ENCODE measurements at places on chromosomes 7 and 10.

DNA sequence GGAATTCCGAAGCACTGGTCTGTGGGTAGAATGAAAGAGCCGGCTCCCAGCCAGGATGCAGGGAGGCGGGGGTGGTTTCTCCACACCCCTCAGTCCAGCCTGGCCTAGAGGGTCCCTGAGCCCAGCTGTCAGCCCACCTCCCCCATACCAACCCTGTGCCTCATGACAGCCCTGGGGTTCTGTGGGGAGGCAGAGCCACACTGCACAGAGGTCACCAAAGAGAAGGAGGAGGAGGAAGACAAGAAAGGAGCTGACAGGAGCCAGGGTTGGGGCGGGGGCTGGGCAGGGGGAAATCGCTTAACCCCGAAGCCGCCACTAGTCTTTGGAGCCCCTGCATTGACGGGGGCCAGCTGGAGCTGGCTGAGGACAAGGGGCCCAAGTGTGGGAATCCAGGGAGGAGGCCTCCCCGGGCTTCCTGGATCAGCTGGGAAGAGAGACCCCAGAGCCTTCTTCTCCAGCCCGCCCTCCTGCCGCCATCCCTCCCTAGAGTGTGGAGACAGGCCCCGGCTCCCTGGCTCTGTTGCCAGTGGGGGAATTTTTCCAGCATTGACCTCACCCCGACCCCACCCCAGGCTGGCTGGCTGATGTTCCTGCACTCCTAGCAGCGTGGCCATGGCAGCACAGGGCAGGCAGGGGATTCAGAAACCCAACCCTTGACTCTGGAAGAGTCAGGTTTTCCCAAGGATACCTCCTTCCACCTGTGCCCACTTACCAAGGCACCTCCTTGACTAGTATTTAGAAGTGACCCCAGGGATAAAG lies 32.5 kb downstream of the KAZALD1 start:
- DNase-seq, result no peak

GRCh38 chr7:100483722-100484672 lies at the start of gene NYAP1:
TSS of gene NYAP1 (plus strand) at chr7:100483927. CDS start at chr7:100485312, 1,385 bp downstream.
- DNase-seq, result peak; percentile 22

GRCh38 chr10:42883993-42884983 lies 101.7 kb downstream of the BMS1 start:
- no peak for DNase-seq

DNA sequence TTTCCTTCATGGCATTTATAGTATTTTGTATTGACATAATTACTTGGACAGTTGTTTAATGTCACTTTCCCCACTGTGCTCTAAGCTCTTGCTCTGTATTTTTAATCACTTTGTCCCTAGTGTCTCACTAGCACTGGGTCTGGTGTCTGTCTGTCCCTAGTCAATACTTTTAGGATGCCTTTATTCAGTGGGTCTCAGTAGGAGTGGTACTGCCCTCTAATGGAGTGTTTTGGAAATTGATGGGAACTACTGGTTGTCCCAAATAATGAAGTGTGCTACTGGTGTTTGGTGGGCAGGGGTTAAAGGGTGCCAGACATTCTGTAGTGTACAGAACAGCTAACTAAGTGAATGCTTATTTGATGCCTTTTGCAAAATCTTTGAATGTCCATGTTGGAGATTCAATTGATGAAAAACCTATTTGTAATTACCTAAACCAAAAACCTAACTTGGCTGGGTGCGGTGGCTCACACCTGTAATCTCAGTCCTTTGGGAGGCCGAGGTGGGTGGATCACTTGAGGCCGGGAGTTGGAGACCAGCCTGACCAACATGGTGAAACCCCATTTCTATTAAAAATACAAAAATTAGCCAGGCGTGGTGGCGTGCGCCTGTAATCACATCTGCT lies 33.3 kb downstream of the CDK14 start:
- peak; percentile 80 for DNase-seq

DNA sequence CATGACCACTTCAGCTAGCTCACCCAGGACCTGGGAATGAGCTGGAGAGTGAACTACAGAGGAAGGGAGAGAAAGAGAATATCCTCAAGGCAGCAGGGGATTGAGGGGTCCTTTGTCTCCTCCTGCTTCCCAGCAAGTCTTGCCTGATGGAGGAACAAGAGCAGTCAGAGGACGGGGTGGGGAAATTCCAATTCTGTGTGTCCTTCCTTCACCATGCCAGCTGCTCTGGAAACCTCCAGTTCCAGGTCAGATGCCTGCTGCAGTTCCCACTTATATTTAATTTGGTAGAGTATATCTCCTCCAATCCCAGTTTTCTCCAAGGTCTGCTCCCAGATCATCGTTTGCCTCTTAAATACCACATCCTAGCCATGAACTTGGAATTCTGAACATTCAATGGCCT lies 21.4 kb upstream of the LEP start:
- DNase-seq, result no peak

DNA sequence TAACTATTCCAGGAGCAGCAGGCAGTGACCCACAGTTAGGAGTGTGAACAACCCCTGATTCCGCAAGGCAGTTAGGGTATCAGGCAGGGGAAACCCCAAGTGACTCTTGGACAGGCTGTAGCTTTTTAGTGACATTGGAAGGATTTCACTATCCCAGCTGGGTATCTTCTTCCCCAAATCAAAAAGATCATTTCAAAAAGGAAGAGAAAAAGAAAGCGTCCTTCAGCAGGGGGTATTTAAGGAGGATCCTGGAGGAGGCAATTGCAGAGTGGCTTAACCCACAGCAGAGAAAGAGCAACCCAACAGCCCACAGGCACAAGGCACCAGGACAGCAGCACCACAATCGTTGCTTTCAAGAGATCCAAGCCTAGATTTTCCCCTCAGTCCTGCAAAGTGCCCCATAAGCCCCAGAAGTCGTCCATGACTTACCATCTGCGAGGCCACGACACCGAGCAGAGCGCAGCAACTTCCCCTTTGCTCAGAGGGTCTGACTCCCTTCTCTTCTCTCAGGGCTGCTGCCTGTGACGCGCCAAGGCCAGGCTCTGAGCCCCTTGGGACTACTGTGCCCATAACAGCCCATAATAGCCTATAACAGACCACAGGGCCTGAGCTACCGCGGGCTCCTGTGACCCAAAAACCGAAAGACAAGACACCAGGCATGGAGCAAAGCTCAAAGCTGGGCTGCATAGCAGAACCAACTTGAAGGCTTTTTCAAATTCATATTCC lies 19.8 kb downstream of the PIK3AP1 start:
- peak; percentile 92 for DNase-seq

GRCh38 chr10:86085686-86086085 lies 280.9 kb downstream of the GRID1 start:
- DNase-seq, result no peak

- DNase-seq, result no peak
Observed at GRCh38 chr10:117662126-117662525, 119.6 kb downstream of the EMX2 start.

DNA sequence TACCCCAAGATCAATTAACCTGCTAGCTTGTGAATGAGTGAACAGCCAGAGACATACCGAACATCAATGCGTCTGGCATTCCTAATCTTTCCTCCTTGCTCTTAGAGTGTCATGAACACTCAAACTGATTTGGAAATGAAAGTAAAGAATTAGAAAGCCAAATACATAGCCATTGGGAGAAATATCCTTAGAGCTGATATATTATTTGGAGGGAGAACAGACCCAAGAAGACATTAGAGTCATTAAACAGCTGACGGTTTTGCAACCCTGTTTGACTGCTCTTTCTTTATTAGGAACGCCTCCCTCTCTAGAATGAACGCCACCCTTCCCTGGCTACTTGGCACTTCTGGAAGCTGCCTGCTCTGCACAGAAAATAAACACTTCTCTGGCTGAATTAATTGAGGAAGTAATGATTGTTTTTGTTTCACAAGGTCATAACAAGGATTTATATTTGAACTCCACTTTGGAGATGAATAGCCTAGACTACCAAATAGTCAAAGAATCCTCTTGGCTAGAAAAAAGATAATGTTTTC lies 42.8 kb downstream of the CTTNBP2 start:
- DNase-seq, result no peak

DNA sequence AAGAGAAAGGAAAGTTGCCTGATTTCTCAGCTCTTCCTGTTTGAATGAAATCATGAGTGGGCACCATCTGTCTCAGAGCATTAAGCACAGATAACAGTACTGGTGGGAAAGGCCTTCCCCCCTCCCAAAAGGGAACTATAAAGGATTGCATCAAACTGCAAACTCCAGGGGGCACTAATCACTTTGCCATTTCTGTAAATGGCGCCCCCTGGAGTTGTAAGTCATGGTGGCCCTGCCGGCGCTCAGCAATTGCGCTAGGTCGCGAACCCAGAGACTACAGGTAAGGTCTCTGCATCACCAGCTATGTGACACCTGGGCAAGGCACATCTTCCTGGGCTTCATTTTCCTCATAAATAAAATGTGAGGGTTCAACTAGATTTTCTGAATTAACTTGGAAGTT lies 11.1 kb downstream of the LRRC4 start:
- peak; percentile 42 for DNase-seq

GRCh38 chr7:26507108-26507987 lies 215.7 kb downstream of the SNX10 start:
- DNase-seq, result no peak

GRCh38 chr7:138460176-138460648 lies at the start of gene TRIM24:
TSS of gene TRIM24 (plus strand) at chr7:138460259. CDS start at chr7:138460549, 290 bp downstream.
- DNase-seq, result peak; percentile 96

DNA sequence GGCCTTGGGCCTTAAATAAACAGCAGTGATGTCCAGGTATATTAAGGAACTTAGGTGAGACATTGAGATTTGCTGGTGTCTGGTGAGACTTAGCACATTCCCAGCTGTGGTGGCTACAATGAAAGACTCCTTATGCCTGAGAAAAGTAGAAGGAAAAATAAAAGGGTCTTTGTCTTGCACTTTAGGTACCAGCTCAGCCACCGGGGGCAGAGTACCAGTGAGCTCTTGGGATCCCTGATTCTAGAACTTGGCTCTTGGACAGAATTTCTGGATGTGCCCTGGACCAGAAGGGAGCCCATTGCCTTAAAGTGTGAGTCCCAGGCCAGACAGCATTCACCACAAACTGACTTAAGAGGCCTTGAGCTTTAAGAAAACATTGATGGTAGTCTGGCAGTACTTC lies 1038.7 kb downstream of the SORCS3 start:
- DNase-seq, result no peak

GRCh38 chr7:92827464-92828120 lies 8.8 kb downstream of the CDK6 start:
- peak; percentile 35 for DNase-seq

DNA sequence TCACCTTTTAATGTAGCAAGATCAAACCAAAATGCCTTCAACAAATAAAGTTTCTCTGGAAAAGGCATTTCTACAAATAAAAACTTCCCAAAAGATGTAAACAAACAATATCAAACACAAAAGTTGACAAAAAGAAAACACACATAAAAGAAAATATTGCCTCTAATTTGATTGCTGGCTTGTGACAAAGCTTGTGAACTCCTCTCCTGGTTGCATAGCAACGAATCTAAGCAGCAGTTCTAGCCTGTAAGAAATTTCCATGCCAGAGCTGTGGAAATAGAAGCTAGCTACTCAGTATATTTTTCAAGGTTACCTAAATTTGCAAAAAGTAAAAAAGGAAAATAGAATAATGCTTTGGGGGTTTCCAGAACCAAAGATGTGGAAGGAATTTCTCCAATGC lies 173.9 kb upstream of the CDK1 start:
- no peak for DNase-seq

- DNase-seq, result no peak
Observed at GRCh38 chr7:20597339-20597738, 18.1 kb upstream of the ABCB5 start.

- no peak for DNase-seq
Observed at GRCh38 chr10:124092860-124093773, at the start of gene CHST15. TSS of gene CHST15 (minus strand) at chr10:124093598. CDS start at chr10:124046212, 47,386 bp downstream.

- no peak for DNase-seq
Observed at GRCh38 chr10:97138846-97139245, 46.9 kb downstream of the SLIT1 start.

- peak; percentile 18 for DNase-seq
Observed at GRCh38 chr7:102288285-102288930, 1.7 kb downstream of the SH2B2 start.

GRCh38 chr10:59085711-59086502 lies 90.5 kb upstream of the PHYHIPL start:
- no peak for DNase-seq

DNA sequence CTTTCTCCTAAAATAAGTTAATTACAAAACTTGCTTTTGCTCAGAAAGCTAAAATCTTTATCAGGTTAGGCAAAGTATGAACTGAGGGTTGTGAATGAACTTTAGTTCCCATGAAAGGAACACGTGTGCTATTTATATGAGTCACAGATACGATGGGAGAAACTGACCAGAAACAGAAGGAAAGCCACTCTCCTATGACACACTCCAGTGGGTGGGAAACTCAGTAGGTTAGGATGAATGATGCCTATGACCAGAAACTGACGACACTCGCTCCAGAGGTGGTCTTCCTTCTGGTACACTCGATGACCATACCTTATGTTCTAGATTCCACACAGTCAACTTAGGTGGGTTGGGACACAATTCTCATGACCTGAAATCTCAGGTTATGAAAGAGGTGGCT lies 215.7 kb upstream of the INHBA start:
- no peak for DNase-seq

DNA sequence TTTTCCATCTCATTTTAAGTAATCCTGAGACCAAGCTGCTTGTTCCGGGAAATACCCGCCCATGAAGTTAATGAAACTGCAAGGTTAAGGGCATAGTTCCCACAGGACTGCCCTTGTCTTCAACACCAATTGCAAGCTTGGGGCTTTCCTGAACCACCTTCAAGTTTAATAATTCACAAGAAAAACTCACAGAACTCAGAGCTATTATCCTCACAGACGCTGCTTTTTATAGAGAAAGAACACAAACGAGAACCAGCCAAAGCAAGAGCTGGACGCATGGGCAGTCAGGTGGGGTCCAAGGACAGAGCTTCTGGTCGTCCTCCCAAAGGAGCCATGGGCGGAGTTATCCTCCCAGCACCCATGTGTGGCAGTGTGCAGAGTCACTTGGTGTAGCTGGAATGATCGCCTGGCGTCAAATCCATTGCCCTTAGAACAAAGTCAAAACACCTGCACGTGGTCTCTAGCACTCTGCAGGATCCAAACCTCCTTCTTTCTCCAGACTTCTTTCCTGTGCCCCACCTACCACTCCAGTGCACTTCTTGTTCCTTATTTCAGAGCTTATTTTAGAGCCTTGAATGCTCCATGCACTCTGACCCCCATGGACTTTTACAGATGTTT lies 56.7 kb downstream of the SNX10 start:
- no peak for DNase-seq

- DNase-seq, result no peak
Observed at GRCh38 chr7:55969391-55969790, 5.0 kb downstream of the NIPSNAP2 start.

DNA sequence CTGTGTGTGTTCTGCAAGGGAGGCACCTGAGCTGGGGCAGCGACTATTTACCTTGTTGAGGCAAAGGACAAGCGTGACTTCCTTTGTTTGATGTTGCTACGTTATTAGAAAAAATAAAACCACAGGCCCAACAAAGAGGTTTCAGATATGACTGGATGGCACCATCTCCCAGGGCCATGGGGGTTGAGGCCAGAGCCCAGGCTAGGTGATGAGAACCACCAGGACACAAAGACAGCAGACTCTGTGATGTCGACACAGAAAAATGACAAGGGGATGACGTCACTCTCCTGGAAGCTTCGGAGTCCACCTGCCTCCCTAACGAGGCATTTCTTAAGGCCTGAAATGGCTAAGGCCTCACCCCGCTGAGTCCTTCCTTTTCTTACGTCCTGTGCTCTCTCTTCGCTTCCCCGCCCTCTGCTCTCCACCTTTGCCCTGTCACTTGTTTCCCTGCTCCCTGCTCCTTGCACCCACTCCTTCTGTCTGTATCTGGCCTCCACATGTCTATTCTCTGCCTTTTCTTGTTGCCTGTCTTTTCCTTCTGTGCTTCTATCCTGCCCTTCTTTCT lies 83.0 kb upstream of the ADRB1 start:
- no peak for DNase-seq

Measured in Kasumi-1 (cell line).